ENCODE measurements at places on chromosomes 4 and X. TPM values are rescaled to one million over a fixed set of nuclear protein-coding genes. Genes with fewer than 3 reads are reported as not detected.

- no peaks in the 10 kb centered on the region for H3K4me1 ChIP-seq
- H3K27me3 ChIP-seq = no peaks in the 10 kb centered on the region
- H3K4me3 ChIP-seq = no peak overlapping the region
- no peak for DNase-seq
Observed at GRCh38 chrX:136176399-136176825, 29.1 kb downstream of the FHL1 start.

- no peaks in the 10 kb centered on the region for H3K36me3 ChIP-seq
- no peak overlapping the region for H3K4me3 ChIP-seq
- H3K27ac ChIP-seq = no peak overlapping the region
- no peak for DNase-seq
Observed at GRCh38 chr4:140344101-140344500, 29.3 kb upstream of the SCOC start.

DNA sequence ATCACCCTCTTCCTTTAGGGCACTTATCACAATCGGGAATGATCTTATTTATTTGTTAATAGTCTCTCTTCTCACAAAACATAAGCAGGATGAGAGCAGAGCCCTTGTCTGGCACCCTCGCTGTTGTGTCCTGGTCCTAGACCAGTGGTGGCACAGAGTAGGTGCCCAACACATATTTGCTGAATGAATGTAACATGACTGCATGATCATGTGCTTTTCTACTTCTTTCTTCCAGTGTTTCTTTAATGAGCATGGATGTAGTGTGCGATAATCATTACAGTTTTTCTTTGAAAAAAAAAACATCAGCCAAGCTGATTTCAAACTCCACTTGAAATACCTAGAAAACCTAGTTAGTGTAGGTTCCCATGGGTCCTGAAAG is 164.1 kb downstream of the CHIC2 start:
- no peak overlapping the region for H3K4me3 ChIP-seq
- no peak for DNase-seq
- peak overlapping the region; percentile 55 for H3K27ac ChIP-seq
- H3K36me3 ChIP-seq = no peaks in the 10 kb centered on the region
- H3K4me1 ChIP-seq = peaks cover 1% of the 10 kb centered on the region
- peaks cover 11% of the 10 kb centered on the region for H3K27me3 ChIP-seq

DNA sequence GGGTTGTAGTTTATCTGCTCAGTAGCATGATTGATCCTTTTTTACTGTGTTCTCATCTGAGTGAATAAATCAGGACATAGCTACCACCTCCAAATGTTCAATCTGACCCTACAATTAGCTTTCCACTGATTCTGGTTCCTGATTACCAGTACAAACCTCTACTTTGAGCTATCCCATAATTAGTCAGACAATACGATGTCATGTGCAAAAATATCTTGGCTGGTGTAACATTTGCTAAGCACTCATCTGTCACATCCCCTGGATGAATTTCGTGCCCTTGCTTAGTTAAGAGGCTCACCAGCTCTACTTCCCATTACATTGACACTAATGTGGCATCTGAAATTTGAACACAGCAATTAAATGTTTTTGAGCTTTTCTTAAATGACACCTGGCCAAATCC is 1101.0 kb upstream of the PCDH7 start:
- H3K27me3 ChIP-seq = no peaks in the 10 kb centered on the region
- H3K36me3 ChIP-seq = no peaks in the 10 kb centered on the region
- H3K4me1 ChIP-seq = no peaks in the 10 kb centered on the region
- H3K27ac ChIP-seq = no peak overlapping the region
- no peak overlapping the region for H3K4me3 ChIP-seq

DNA sequence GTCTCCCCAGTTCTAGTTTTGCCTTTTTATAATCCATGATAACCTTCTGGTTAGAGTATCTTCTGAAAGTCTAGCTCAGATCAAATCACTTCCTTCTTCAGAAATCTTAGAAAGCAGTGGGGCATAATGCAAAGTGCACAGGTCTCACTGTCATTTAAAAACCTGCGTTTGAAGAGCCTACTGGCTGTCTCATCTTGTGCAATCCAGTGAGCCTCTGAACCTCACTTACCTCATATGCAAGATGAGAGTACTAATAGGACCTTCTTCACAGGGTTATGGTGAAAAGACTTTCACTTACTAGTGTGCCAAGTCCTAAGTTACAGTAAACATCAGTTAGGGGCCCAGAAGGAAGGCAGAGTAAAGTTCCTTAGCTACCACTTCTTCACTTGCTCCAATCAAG is 131.4 kb downstream of the ENOX2 start:
- DNase-seq = no peak
- H3K27me3 ChIP-seq = no peaks in the 10 kb centered on the region
- no peaks in the 10 kb centered on the region for H3K36me3 ChIP-seq
- no peak overlapping the region for H3K4me3 ChIP-seq
- no peaks in the 10 kb centered on the region for H3K4me1 ChIP-seq
- H3K27ac ChIP-seq = no peak overlapping the region

DNA sequence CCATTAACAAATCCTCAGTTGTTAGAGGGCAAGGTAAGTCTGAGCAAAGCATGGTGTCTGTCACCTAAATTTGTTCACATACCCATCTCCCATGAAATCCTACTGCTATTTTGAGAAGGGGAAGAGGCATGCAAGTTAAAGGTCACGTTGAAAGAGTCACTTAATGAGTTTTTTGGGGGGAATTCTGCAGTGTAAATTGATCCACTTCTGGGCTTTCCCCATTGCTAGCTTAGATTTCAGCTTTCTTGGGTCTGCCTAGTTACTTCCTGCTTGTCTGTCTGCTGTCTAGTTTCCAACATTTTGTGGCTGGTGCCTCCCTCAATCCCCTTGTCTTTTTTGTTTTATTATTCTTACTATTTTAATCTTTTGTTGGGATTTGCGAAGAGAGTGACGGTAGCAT is 32.0 kb downstream of the CEP135 start:
- no peaks in the 10 kb centered on the region for H3K36me3 ChIP-seq
- H3K27ac ChIP-seq = no peak overlapping the region
- no peaks in the 10 kb centered on the region for H3K4me1 ChIP-seq
- DNase-seq = no peak
- H3K4me3 ChIP-seq = no peak overlapping the region

DNA sequence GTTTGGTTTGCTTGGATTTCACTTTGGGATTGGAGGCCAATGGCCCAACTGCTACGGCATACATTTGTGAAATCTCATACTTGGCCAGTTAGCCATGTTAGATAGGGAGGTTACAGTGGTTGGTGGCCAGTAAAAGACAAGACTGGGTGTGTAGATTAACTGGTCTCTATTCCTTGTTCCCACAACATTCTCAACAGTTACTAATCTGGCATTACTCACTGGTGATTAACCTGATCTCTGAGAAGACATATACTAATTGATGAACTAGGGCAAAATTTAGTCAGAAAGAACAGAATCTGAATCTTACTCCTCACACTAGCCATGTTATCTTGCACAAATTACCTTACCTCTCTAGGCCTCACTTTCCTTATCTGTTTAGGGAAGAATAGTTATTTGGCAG is 33.4 kb downstream of the GATB start:
- H3K27me3 ChIP-seq = no peaks in the 10 kb centered on the region
- no peaks in the 10 kb centered on the region for H3K36me3 ChIP-seq
- H3K4me3 ChIP-seq = no peak overlapping the region
- DNase-seq = no peak

GRCh38 chr4:21765810-21766407 is 182.7 kb downstream of the KCNIP4 start:
- DNase-seq = peak; percentile 44
- no peak overlapping the region for H3K27ac ChIP-seq
- no peaks in the 10 kb centered on the region for H3K36me3 ChIP-seq
- H3K4me3 ChIP-seq = no peak overlapping the region
- no peaks in the 10 kb centered on the region for H3K27me3 ChIP-seq

- no peaks in the 10 kb centered on the region for H3K4me1 ChIP-seq
- no peak overlapping the region for H3K4me3 ChIP-seq
- no peaks in the 10 kb centered on the region for H3K27me3 ChIP-seq
- no peak overlapping the region for H3K27ac ChIP-seq
Observed at GRCh38 chr4:189267312-189267965, 673.2 kb upstream of the FRG1 start.

- no peak for DNase-seq
- H3K27ac ChIP-seq = no peak overlapping the region
- no peaks in the 10 kb centered on the region for H3K36me3 ChIP-seq
- H3K4me1 ChIP-seq = no peaks in the 10 kb centered on the region
Observed at GRCh38 chr4:38965866-38966265, 66.3 kb downstream of the TMEM156 start.

DNA sequence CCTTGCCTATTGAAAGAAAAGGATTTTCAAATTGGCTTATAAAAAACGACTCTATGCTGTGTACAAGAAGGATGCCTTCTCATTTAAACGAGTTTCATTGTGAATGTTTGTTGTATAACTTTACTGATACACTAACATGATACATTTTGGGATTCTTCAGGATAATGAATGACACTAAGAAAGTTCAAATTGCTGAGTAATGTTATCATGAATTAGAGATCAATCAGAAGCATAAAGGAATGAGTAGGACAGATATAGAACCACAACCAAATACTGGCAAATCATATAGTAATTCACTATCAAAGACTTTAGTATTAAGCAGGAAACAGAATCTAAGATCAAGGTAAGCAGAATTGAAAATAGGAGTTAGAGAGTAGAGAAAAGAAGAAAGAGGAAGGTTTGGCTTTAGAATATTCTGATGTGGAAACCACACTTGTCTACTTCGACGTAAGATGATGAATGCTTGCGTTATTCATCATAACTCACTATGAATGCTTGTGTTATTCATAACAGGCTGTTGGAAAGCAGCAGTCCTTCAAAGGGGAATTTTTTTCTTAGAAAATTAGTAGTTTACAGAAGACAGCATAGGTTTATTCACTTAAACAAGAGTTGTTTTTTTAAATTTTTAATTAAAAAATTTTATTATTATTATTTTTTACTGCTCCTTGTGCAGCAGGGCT is 13.4 kb downstream of the CCDC158 start:
- H3K4me1 ChIP-seq = no peaks in the 10 kb centered on the region
- no peaks in the 10 kb centered on the region for H3K36me3 ChIP-seq
- no peaks in the 10 kb centered on the region for H3K27me3 ChIP-seq
- H3K27ac ChIP-seq = no peak overlapping the region
- H3K4me3 ChIP-seq = no peak overlapping the region

- DNase-seq = no peak
- no peak overlapping the region for H3K27ac ChIP-seq
- no peak overlapping the region for H3K4me3 ChIP-seq
- H3K4me1 ChIP-seq = no peaks in the 10 kb centered on the region
- no peaks in the 10 kb centered on the region for H3K36me3 ChIP-seq
- no peaks in the 10 kb centered on the region for H3K27me3 ChIP-seq
Observed at GRCh38 chrX:67104982-67105757, 438.7 kb upstream of the AR start.

DNA sequence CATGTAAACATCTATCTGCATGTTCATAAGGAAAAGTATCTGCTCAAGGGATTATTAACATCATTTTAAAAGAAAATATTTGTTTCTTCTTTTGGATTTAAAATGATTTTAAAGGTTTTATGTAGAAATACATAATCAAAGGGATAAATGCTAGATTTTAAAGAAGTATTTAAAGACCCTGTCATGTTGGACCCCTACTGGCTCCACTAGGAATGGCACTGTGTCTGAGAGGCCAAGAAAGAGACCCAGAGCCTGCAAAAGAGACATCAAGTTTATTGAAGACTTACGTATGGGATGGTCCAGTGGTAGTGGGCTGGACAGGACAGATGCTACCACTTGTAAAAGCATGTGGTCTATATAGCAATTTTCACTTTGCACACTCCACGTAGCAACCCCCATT is 78.7 kb upstream of the PCDH18 start:
- no peaks in the 10 kb centered on the region for H3K36me3 ChIP-seq
- no peak overlapping the region for H3K27ac ChIP-seq

- no peaks in the 10 kb centered on the region for H3K4me1 ChIP-seq
- no peak for DNase-seq
- H3K4me3 ChIP-seq = no peak overlapping the region
- H3K27ac ChIP-seq = no peak overlapping the region
Observed at GRCh38 chrX:39016556-39016955, 215.3 kb downstream of the MID1IP1 start.

DNA sequence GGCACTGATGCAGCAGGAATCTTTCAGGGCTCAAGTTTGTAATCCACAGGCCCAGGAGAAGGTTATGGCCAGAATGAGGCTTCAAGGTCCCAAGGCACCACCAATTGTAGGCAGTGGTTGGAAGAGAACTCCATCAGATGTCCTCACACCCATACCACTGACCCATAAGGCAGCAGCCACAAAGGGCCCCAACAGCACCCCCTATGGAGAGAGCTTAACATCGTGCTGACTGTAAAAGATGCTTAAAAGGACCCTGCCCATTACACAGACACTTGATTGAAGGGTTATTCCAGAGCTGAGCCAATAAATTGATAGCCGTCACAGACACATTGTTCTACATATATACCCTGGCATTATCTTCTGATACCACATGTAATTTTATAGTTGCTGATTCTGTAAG is 113.7 kb downstream of the SOWAHB start:
- no peaks in the 10 kb centered on the region for H3K36me3 ChIP-seq
- no peaks in the 10 kb centered on the region for H3K27me3 ChIP-seq
- H3K4me1 ChIP-seq = no peaks in the 10 kb centered on the region
- H3K27ac ChIP-seq = no peak overlapping the region

DNA sequence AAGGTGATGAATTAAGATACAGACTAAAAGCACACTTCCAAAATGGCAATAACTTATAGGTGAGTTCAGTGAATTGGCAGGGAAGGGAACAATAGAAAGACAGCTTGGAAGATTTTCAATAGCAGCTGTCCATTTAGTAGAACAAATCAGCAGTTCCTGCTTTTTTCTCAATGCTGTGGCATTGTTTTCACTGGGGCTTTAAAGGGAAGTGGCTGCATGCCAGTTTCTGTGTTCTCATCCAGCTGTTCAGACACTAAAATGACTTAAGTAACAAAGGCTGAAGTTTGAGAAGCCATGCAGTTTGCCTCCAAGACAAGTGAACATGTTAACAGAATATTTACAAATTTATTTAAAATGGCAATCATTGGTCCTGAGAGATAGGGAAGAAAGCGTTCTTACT is 291.9 kb downstream of the FAM47A start:
- no peak overlapping the region for H3K4me3 ChIP-seq
- H3K27me3 ChIP-seq = no peaks in the 10 kb centered on the region
- no peak overlapping the region for H3K27ac ChIP-seq

DNA sequence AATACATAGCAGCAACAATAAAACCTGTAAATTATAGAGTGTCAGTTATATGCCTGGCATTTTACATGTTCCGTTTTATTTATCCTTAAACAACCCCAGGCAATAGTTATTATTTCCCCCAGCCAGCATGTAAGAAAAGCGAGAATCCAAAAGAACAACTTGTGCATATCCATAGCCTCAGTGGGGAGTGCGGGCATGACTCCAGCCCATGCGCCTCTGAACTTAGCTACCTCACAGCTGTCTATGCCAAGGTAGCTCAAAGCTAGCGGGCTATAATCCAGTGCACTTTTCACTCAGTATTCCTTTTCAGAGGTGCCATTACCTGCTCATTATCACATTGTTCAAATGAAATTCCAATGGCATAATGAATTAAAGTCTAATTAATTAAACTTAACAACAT is 257.3 kb upstream of the EDNRA start:
- no peaks in the 10 kb centered on the region for H3K4me1 ChIP-seq
- H3K4me3 ChIP-seq = no peak overlapping the region
- H3K36me3 ChIP-seq = no peaks in the 10 kb centered on the region
- no peaks in the 10 kb centered on the region for H3K27me3 ChIP-seq
- no peak for DNase-seq

CWH43 gene
- total RNA-seq = 0.24 TPM

TMEM35A gene
- 1.2 TPM for total RNA-seq

PNCK gene
- not detected for total RNA-seq

DBET gene
- 0.10 TPM for total RNA-seq

TAPT1 gene
- 60.4 TPM for total RNA-seq

TLR6 gene
- total RNA-seq = 6.6 TPM

HTN3 gene
- not detected for total RNA-seq

GIMD1 gene
- total RNA-seq = not detected

GSX2 gene
- not detected for total RNA-seq
